ENCODE measurements at places on chromosomes 7 and 10.

DNA sequence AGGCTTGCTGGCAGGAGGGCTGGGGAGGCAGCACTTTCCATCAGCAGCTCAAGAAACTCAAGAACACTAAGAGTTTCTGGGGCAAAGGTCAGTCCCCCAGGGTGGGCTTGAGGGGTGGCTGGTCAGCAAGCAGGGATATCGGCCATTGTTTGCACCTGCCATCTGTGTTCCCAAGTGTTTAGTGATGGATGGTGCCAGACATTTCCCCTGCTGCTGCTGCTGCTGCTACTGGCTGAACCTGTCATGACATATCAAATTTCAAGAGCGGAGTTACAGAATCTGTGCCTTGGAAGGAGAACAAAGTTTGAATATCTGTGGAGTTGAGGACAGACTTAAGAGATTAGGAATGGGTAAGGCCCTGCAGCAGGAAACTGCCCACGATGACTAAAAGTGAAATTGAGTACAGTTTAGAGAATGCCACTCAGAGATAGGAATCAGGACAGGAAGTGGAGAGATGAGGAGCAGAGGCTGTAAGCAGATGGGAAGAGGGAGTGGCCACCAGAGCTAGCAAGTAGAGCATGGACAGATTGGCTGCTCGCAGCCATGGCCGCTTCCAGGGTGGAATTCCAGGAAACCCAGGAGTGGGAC is 39.2 kb upstream of the PPP1R3C start:
- DNase-seq = peak; percentile 35

GRCh38 chr10:12308736-12309375 is 40.5 kb upstream of the CAMK1D start:
- no peak for DNase-seq

- no peak for DNase-seq
These were observed 108.5 kb downstream of the ZRANB1 start for GRCh38 chr10:125050383-125050782.

GRCh38 chr10:124064676-124065075 is 28.7 kb downstream of the CHST15 start:
- DNase-seq = no peak

DNA sequence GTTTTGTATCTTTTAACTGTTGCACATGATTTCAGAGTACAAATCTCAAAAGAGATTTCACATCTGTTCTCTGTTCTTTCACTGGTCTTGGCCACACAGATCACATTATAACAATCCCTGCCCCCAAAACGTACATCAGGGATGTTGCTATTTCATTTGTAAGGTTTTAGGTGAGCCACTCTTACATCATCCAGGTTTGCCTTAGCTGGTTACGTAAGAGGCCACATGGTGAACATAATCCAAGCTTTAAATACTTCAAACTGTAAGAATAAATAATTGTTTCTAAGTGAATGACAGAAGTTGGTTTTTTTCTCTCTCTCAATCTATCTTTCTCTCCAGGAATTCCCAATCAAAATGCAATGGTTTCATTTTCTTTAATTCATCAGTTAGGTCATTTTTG is 245.9 kb upstream of the HGF start:
- DNase-seq = no peak

DNA sequence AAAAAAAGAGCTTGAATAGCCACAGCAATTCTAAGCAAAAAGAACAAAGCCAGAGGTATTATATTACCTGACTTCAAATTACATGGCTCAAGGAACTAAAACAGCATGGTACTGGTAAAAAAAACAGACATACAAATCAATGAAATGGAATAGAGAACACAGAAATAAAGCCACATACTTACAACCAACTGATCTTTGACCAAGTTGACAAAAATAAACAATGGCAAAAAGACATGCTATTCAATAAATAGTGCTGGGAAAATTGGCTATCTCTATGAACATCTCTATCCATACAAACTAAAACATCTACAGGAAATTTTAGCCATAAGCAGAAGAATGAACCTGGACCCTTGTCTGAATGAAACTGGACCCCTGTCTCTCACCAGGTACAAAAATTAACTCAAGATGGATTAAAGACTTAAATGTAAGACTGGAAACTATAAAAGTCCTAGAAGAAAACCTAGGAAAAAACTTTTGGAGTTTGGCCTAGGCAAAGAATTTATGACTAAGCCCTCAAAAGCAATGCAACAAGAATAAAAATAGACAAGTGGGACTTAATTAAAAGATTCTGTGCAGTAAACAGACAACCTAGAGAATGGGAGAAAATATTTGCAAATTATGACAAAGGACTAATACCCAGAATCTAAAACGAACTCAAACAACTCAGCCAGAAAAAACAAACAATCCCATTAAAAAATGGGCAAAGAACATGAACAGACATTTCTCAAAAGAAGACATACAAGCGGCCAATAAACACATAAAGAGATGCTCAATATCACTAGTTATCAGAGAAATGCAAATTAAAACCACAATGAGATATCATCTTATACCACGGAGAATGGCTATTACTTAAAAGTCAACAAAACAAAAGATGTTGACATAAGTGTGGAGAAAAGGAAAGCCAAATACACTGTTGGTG is 72.8 kb upstream of the DDC start:
- DNase-seq = no peak

DNA sequence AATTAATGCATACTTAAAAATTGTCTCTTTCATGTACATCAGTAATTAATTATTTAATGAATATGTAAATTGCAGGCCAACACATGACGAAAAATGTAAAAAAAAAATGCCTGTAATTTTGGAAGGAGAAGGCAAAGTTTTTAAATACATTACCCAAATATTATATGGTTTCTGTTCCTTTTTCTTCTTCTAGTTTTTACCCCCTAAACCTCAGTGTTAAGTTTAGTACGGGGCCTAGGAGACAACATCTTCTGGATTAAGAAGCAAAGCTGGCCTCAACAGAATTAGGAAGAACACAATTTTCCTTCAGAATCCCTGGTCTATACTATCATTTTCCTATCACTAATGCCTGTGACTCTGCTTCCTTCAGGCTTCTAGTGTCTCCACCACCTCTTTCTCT is 459.3 kb upstream of the NRP1 start:
- DNase-seq = no peak

DNA sequence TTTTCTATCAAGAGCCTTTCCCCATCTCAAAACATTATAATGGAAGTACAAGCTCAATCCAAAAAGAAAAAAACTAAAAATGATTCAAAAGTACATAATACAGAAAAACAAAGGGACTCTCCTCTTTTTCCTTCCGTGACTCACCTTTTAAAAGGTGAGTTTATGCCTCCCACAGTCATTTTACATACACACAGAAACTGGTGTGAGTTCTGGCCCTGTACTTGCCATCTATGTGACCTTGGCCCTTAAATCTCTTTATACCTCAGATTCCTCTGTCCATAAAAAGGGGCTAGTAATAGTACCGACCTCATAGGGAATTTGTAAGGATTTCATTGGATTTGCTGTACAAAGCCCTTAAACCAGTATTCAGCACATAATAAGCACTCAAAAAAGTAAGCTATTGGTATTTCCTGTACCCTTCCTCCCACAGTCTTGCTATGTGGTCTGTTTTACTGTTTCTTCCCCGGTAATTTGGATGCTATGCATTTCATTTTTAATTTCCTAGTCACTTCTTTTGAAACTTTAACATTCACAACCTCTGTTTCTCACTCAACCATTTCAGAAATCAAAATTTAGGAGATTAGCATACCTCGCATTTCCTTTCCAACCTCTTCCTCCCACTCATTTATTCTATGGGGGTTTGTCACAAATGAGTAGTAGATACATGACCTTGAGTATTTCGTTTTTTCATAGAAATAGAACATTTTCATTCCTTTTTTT is 39.0 kb downstream of the STK17A start:
- DNase-seq = no peak

GRCh38 chr7:30865821-30866220 is 45.8 kb upstream of the AQP1 start:
- DNase-seq = no peak

GRCh38 chr7:24406789-24407299 is 122.9 kb downstream of the NPY start:
- DNase-seq = no peak

- no peak for DNase-seq
These were observed 27.2 kb upstream of the AP5Z1 start for GRCh38 chr7:4748231-4748681.

DNA sequence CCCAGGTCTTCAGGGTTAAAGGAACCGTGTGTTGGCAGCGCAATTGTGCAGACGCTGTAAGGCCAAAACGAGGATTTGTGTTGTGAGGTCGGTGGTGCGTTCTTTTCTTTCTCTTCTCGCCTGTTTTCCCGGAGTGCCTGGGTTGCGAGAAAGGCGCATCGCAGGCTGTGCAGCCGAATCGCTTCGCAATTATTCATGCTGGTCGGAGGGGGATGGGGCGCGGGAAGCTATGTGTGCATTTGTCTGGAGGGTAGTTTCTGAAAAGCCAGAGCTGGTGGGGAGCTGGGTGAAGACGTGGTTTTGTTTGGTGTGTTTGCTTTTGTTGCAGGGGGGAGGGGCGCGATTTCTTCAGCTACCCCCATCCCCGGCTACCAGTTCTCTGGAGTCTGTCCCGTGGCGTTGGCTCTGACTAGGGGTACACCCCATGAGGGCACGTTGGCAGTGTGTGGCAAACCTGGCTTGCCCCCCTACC is 2.1 kb downstream of the MXI1 start:
- no peak for DNase-seq

DNA sequence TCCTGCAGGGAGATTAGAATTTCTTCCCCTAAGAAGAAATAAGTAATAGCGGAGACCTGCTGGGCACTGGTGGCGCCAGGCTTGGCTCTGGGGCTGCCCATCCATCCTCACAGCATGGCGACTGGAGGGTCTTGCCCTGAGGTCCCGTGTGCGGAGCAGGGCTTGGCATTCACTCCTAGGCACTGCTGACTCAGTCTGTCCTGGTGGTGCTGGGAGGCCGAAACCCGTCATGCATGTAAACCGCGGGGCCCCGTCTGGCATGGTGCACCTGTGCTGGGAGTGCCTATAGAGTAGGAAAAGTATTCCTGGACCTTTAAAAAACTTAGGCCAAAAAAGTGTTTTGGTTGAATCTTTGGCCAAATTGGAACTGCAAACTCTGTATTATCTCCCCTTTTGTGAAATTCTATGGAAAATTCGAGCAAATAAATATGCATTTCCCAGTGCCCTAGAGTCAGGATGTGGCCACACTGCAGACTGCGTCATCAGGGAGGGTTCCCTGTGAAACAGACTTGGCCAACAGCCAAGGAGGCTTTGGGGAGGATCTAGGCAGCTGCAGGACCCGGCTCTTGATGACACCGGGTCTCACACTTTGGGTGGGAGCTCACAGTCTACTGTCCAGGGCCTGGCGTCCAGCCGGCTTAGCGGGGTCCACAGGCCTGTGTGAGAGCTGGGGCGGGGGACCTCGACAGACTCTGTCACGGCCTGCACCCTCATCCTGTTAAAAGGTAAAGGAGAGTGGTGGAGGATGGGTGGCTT is 122.3 kb downstream of the VIPR2 start:
- no peak for DNase-seq

DNA sequence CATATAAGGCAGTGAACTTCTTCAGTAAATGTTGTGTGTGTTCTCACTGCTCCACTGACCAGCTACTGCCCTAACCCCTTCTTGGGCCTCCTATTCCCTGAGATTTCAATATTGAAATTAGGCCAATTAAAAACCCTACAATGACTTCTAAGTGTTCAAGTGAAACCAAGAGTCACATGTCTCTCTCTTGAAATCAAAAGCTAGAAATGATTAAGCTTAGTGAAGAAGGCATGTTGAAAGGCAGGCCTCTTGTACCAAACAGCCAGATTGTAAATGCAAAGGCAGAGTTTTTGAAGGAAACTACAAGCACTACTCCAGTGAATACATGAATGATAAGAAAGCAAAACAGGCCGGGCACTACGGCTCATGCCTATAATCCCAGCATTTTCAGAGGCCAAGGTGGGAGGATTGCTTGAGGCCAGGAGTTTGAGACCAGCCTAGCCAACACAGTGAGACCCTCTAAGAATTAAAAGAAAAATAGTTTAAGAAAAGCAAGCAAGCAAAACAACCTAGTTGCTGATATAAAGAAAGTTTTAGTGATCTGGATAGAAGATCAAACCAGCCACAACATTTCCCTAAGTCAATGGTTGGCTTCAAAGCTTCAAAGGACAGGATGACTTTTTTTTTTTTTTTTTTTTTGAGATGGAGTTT is 22.3 kb downstream of the BRAF start:
- DNase-seq = no peak

DNA sequence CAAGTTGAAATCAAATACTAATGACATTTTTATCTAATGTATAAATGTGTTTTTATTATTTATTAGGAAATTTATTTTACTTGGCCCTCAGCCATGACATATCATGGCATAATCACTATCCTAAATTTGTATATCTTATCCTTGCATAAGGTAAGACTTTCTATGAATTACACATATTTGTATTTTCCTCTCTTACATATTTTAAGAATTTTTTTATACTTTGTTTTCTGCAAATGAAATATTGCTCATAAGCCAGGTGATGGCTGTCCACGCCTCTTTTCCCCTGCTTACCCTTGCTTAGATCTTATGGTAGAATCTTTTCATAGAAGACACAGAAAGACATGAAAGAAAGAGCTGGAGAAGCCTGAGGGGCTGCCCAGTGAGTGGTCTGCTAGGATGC is 48.2 kb downstream of the IKZF1 start:
- DNase-seq = no peak

DNA sequence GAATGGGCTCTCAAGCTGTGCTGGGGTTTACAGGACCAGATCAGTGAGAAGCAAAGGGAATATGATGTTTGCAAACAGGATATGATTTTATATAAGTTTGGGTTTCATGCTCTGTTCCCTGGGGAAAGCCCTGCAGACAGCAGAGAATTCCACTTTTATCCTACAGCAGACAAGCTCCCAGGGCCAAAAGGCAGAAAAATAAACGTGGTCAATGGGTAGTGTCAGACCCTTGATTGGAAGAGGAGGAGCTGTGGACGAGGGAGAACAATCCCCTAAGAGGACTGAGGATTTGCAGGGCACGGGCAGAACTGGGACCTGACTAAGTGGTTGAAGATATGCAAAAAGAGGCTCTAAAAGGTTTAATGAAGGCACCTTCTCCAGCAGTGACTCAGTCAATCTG is 275.3 kb downstream of the HDAC9 start:
- DNase-seq = no peak

- no peak for DNase-seq
These were observed 172.3 kb upstream of the GLI3 start for GRCh38 chr7:42409296-42409695.

DNA sequence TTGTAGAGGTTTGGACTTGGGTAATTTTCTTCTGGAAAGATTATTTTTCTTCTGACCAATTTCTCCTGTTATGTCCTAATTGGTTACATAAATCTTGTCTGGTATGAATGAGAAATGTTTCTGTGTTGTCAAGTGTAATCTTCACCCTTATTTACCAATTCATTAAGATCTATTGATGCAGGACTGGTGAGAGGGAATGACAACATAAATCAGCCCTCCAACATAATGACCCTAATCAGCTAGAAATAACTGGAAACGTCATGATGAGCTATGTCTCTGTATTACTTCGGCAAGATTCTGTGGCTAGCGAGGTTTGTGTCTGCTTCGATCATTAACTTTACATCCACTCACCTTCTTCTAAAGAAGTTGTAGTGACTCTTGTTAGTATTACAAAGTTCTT is 3.5 kb downstream of the FOXP2 start:
- no peak for DNase-seq
